ENCODE measurements at places on chromosomes 6 and 20.

GRCh38 chr6:52577778-52578463 lies 1.1 kb upstream of the TRAM2 start:
- DNase-seq, result no peak

- no peak for DNase-seq
These were observed 40.4 kb upstream of the DUSP22 start for GRCh38 chr6:251920-252319.

DNA sequence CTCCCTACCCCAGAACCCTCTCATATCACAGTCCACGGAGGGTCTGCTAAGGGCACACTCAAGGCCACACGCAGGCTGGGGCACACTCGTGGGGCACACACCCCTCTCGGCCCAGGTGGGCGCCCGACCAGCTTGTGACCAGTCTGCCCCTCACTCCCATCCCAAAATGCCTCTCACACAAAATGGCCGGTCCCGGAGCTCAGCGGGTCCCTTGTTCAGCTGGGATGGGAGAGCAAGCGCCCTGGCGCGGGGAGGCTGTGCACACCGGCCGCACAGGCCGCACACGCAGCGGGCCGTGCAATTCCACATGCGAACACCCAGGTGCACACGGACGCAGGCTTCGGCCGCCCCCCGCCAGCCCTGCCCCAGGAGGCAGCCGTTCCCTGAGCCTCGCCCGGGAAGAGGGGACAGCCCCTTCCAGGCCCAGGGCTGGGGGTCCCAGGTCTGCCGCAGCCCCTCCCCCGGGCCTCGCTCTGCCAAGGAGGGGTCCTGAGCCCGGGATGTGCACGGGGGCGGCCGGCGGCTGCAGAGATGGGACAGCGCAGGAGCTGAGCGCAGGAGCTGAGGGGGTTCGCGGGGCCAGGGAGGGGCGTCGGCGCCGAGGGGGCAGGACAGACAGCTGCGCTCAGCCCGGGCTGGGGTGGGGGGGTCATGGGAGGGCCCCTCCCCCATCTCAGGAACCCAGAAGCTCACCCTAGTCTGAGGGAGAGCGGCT lies 1.3 kb downstream of the KCNQ2 start:
- DNase-seq, result no peak

DNA sequence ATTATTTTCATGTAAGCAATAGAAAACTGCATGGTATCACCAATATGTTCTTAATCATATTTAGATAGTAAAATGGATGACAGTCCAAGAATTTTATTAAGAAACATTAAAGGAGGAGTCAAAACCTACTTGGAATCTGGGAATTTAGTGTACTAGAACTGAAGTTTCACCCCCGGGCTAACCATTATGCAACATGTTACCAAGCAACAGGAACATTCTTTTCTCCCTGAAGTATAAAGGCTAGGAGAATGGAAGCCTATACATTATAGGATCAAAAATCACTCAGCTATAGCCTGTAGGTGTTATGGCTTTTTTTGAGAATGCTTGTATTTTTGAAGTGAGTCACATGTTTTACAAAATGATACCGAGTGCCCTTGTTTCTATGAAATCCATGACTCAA lies 538.3 kb downstream of the GRIK2 start:
- DNase-seq, result no peak

DNA sequence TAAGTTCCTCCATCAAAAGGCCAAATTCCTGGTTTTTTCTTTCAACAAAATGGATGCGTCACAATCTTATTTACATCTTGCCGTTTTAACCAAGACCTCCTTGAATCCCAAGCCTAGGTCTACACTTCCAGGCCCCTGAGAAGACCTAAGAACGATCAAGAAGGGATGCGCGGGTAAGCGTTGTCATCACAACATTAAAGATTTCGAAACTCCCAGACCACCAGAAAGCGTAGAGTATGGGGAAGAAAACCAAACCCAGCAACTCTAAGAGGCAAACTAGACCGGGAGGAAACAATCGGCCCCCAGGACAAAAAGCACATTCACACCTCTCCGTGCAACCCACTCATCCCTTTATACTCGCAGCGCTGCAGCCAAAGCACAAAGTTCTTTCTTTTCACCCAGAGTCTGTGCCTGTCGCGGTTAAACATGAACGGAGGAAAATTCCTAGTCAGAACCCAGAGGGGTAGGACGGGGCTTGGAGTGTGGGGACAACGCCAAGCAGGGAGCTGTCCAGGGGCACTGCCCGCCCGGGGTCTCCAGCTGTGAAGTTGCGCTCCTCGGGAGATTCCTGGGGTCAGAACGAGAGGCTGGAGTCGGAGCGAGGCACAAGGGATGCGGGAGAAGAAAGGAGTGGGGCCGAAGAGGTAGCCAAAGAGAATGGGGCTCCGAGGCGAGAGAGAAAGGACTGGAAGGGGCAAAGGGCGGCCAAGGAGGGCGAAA lies 725 bp downstream of the OSER1 start:
- DNase-seq, result no peak

DNA sequence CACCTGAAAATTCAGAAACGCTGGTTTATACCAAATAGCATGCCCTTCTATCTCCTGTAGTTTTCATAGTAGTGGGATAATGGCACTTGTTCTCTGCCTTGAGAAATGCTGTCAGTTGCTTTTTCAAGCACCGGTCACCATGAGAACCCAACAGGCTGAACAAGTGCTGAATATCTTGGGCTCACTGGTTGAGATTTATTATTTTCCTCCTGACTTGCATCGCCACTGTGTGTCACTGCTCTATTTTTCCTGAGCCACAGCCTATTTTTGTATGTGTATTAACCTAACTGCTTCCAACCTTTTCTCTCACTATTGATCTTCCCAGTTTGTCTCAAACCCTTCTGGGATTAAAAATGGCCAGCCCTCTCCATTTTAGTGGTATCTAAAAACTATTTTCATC lies 71.9 kb downstream of the OPN5 start:
- DNase-seq, result no peak

- no peak for DNase-seq
These were observed 113.9 kb upstream of the ZNF217 start for GRCh38 chr20:53707371-53708055.

- DNase-seq, result no peak
These were observed 38.6 kb downstream of the OVOL2 start for GRCh38 chr20:18019068-18019467.

DNA sequence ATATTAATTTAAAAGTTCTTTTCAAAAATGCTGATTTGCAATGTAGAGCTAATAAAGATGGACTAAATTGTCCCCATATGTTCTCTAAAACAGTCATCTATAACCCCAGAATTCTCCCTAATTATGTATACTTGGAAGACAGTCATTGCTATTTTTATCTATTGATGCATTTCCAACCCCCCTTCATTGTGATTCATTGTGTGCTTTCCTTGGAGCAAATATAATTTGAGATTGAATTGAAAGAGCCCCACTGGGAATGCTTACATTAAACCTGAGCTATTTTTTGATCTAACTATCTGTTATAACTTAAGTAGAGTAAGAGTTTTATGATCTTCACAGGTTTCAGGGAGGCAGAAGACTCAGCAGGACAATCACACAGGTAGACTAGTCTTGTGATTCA lies 73.7 kb upstream of the PTCHD4 start:
- DNase-seq, result peak; percentile 5

GRCh38 chr20:34891166-34892062 lies 15.0 kb downstream of the ACSS2 start:
- DNase-seq, result no peak

DNA sequence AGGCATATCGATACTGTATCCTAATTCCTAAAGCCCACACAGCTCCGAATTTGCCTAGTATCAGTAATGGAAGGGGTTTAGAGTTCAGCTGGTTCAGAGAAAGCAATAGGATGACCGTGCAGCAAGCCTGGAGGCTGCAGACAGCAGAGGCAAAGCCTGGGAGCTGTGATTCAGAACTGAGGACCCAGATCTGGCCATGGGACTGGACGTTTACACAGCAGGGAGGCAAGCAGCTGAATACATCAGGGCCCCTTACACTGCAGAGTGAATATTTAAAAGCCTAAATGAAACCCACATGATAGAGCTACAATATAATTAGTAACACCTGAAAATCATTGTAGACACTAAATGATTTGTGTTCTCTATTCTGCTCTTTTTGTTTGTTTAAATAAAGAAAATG lies 38.0 kb downstream of the ELOVL2 start:
- DNase-seq, result no peak

DNA sequence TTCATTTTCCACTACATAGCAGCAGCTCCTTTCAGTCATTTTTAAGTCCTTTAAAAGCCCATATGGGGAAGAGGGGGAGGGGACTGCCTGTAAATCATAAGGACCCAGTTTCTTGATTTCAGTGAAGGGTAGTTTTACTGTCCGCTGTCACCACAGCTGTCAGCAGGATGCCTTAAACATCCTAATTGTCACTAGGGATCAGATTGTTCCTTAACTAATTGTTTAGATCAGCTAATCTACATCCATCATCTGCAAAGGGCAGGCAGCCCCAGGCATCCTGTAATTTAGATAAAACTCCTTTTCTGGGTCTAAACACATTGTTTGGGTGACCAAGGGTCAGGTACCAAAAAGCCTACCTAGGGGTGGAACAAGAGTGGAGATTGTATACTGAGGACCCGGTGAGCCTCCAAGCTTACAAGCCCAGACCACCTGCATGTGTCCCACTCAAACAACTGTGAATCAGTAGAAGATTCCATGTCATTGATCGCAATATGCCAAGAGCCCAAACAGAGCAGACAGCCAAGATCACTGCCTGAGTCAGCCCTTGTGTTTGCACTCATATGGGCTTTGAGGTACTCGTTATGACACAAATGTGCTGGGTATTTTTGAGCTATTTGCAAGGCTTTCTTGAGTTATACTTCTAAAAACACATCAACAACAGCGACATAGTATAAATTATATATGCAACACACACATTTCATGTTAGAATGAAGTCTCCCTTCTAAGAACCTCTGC lies 198.7 kb upstream of the CEP162 start:
- no peak for DNase-seq

DNA sequence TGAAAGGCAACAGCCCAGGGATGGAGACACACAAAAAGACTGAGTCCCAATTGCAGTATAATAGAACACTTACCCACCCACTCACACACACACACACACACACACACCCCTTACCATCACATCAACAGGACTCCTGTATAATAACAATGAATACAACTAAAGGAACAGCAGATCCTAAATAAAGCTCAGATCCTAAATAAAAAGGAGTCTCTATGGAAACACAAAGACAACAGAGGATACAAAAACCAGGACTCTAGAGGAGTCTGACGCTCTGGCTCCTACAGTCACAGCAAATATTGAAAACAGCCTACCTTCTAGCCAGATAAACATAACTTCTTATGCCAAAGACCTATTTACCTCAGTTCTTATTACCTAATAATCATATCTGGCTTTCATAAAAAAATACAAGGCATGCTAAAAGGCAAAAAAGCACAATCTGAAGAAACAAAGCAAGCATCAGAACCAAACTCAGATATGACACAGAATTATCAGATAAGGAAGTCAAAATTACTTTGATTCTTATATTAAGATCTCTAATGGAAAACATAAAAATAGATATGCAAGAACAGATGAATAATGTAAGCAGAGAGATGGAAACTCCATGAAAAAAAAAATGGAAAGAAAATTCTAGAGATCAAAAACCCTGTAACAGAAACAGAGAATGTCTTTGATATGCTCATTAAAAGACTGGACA lies 134.9 kb downstream of the MMUT start:
- DNase-seq, result no peak

DNA sequence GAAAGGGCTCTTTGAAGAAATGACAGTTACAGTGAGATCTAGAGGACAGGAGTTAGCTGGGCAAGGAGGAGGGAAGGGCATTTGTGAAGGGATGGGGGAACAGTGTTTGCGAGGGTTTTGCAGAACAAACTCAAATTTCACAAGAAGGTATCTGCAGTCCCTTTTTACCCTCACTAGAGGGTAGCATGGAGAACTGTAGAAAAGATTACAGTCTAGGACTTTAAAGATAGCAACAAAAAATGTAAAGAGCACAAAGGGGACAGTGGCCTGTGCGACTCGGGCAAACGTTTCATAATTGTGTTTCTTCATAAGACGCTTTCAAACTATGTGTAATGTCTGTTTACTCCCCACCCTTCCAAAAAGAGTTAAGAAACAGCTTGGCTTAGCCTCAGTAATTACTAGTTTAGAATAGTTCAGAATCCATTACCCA lies 21.2 kb upstream of the ASXL1 start:
- DNase-seq, result no peak
